ENCODE measurements at places on chromosomes 5 and 9.

- no peak for DNase-seq
Measured at GRCh38 chr5:103035701-103036100, 84.2 kb downstream of the GIN1 start.

GRCh38 chr5:124179819-124180218, 566.6 kb downstream of the ZNF608 start:
- DNase-seq = no peak

DNA sequence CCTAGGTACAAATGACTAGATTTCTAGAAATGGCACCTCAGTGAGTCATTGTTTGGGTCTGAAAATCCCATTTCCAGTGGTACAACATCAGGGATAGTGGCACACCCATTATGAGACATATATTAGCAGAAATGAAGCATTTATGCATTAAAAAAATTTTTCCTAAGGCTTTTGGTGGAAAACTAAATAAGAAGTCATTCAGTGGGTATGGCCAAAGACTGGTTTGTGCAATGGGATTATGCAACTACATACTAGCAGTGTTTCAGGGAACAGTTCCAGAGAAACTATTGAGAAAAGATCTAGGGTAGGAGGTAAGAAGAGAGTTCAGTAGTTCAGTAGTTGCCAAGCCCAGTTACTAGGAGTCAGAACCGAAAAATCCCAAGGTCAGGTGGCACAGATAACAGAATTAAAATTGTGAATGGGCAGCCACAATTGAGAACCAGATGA, 106.5 kb upstream of the HAPLN1 start:
- no peak for DNase-seq

- no peak for DNase-seq
Measured at GRCh38 chr5:177378884-177379883, 5.0 kb upstream of the SLC34A1 start.

DNA sequence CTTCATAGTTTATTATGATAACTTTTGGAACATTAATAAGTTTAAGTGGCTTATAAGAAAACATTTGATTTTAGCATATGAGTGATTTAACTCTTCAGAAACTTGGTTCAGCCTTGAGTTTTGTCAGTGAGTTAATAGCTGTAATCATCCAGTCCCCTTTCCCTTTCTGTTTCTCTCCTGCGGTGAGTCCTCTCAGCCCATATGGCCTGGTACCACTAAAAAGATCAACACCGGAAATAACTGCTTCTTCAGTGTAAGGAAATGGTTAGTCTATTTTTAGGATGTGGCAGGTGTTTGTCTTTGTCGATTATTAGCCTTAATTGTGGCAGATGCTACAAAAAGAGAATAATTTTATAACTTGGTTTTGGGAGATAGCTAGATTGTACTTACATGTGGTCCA, 120.2 kb upstream of the GRHPR start:
- no peak for DNase-seq

GRCh38 chr9:113482991-113483675, 19.6 kb downstream of the RGS3 start:
- DNase-seq = no peak

GRCh38 chr5:78797936-78798672, 149.5 kb upstream of the LHFPL2 start:
- DNase-seq = no peak

GRCh38 chr5:82356808-82357671, 78.9 kb upstream of the RPS23 start:
- peak; percentile 85 for DNase-seq

DNA sequence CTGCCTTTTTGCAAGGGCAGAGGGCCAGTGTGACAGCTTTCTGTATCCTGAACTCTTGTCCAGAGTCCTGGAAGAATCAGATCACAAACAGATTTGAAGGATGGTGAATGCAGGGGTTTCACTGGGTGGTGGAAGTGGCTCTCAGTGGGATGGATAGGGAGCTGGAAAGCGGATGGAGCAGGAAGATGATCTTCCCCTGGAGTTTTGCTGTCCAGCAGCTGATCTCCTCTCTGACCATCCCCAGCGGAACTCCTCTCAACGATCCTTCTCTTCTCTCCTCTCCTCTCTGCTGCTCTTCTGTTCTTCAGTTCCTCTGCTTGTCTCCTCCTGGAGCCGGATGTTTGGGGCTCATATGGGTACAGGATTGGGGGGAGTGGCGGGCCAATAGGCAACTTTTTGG, 108.3 kb upstream of the HMHB1 start:
- no peak for DNase-seq

DNA sequence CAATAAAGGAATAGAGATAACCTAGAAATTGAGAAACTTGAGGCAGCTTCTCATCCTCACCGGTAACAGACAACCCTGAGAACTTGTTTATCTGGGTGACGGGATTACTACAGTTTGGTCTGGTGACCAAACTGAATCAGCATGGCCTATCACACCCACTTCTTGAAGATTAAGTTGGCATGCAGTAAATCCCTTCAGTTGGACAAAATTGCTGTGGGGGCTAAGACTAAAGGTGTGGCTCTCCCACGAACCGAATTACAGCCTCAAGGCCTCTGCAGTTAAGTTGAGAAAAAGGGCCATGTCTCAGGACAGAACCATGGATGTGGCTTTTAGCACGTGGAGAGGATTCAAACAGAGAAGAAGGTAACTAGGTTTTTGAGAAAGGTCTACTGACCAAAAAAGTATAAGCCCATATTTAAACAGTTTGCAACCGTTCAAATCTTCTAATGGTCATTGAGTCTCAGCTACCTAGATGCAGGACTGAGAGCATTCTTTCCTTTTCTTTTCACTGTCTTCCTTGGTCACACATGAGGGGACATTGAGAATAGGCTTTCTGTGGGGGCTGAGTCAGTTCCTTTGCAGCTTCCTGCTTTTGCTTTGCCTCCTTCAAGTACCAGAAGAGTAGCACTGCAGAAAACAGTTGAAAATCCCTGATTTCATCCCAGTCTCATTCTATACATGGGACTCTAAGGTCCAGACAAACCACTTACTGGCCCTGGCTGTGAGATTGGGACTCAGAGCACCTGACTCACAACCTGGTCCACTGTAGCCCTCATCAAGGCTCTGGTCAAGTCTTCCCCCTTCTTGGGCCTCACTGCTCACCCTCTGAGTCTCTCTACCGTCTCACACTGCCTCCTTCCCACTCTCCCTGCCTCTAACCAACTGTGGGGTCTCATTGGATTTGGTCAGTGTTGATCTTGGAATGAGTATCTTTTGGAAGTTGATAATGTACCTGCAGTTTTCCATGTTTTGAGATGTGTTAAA, 30.9 kb downstream of the PDE6A start:
- no peak for DNase-seq

DNA sequence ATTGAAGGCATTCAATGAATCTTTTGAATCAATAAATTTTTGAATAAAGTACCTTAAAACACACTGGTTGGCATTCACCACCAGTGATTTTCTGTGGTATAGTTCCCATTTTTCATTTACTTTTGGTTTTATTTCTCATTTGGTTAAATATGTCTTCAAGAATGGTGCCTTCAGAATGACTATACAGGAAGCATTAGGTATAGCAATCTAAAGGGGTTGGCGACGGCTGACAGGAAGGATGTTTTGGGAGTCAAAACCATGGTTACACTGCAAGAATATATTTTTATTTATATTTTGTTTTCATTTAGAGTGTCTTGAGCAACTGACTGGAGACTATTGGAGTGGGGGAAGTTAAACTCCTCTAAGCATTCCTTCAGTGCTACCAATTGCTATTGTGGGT, 235.7 kb downstream of the HTR1A start:
- DNase-seq = no peak

DNA sequence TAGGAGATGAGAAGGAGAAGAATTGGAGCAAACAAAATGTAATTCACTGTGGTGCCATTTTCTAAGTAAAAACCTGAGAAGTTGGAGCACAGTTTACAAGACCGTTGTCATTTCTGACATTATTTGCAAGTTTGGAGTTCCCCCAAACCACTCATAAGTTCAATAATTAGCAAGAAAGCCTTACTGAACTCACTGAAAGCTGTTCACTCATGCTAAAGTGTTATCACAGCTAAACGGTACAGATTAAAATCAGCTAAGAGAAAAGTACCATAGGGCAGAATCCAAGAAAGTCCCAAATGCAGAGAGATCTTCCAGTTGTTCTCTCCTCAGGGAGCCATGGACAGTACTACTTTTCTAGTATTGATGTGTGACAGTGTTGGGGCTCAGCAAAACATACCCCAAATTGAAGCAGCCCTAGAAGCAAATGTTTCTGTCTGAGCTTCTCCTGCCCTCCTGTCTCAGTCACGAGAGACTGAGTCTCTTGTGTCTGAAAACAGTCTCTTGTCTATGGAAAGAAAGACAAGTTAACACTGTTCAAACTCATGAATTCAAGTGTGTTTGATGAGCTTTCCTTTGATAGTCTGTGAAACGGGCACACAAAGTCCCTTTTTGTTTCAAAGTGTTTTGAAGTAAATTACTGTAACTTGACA, 221.2 kb downstream of the GABRG2 start:
- DNase-seq = no peak

DNA sequence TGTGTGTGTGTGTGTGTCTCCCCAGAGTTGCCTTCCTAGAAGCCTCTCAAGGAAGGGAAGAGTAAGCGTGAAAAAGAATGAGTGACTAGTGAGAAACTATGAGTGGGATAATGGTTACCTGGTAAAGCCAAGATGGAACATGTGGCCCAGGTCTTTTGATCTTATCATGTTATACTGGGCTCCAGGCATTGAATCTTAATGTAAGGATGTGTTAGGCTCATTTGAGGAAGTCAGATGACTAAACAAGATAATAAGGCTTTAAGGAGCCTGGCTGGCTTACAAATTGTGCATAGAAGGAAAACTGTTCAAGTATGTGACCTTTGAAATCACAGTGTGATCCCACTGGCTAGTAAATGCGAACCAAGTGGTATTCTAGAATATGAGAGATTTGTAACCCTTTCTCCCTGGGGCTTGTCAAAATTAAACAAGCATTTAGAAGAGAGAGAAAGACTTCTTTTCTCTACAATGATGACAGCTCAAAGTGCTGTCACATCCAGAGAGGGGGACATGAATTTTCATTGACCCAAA, 29.9 kb upstream of the HMHB1 start:
- DNase-seq = no peak

DNA sequence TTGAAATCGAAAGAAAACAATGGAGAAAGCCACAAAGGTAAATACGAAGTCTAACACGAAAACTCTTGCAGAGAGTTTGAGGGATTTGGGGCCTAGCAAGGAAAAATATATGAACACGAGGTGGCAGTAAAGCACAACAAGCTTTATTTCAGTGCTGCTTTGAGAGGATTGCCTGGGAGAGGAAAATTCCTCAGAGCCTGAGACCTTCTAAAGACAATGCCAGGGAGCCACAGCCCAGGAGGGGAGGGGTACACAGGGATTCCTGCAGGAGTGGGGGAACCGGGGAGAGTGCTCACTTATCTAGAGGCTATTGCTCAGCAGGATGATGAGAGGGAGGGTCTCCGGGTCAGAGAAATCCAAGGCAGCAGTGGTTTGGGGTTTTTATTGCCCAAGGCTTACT, 134.9 kb upstream of the ADCY2 start:
- DNase-seq = no peak

GRCh38 chr5:6755519-6755918, 42.3 kb downstream of the TENT4A start:
- DNase-seq = no peak

DNA sequence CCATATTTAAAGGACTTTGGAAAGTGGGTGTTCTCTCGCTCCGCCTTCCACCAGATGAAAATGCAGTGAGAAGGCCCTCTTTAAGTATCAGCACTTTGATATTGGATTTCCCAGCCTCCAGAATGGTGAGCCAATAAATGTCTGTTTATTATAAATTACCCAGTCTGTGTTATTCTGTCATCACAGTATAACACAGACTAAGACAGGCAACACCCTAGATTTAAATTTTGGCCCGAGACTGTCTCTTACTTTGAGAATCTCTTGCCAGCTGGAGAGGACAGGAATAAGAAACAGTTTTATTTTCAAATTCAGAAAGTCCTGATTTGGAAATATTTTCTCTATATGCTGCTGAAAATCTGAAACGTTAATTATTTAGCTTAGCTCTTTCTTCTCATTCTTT, 21.5 kb downstream of the FAM151B start:
- DNase-seq = no peak

DNA sequence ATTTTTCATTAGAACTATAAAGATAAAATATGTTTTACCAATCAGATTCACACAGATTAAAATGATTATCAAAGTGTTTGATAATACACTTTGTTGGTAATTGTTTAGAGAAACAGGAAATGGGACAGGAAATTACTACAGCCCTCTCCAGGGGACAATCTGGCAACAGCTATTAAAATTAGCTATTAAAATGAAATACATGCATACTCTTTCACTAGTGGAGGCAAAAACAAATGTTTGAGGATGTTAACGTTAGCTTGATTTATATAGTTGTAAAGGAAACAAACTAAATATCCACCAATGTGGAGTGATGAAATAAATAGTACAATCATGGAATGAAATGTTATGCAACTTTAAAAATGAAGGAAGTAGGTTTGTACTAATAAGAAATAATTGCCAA, 53.7 kb downstream of the TARS1 start:
- no peak for DNase-seq

GRCh38 chr9:93578844-93579243, 2.5 kb downstream of the PHF2 start:
- DNase-seq = peak; percentile 56

GRCh38 chr9:2125906-2126305, 110.8 kb downstream of the SMARCA2 start:
- DNase-seq = no peak

GRCh38 chr9:107480386-107480789, 9.2 kb downstream of the KLF4 start:
- no peak for DNase-seq

- no peak for DNase-seq
Measured at GRCh38 chr5:89471115-89471514, 588.1 kb upstream of the MEF2C start.

GRCh38 chr9:121742923-121743322, 91.5 kb downstream of the DAB2IP start:
- no peak for DNase-seq

GRCh38 chr5:106862450-106863193, 808.1 kb downstream of the EFNA5 start:
- DNase-seq = no peak

Measured in coronary artery (tissue), 2 donors.